ENCODE measurements at places on chromosomes 4 and X. TPM values are rescaled to one million over a fixed set of nuclear protein-coding genes. Genes with fewer than 3 reads are reported as not detected.

PFKFB1 gene
- total RNA-seq = 0.74 TPM

UGT2B11 gene
- total RNA-seq = not detected

FAM241A gene
- total RNA-seq = 1.4 TPM

TNMD gene
- not detected for total RNA-seq

DKK2 gene
- total RNA-seq = not detected

- peak; percentile 58 for DNase-seq
Measured at GRCh38 chrX:153635788-153636668, 11.0 kb upstream of the DUSP9 start.

- DNase-seq = no peak
Measured at GRCh38 chr4:70849291-70849690, 9.6 kb upstream of the GRSF1 start.

DNA sequence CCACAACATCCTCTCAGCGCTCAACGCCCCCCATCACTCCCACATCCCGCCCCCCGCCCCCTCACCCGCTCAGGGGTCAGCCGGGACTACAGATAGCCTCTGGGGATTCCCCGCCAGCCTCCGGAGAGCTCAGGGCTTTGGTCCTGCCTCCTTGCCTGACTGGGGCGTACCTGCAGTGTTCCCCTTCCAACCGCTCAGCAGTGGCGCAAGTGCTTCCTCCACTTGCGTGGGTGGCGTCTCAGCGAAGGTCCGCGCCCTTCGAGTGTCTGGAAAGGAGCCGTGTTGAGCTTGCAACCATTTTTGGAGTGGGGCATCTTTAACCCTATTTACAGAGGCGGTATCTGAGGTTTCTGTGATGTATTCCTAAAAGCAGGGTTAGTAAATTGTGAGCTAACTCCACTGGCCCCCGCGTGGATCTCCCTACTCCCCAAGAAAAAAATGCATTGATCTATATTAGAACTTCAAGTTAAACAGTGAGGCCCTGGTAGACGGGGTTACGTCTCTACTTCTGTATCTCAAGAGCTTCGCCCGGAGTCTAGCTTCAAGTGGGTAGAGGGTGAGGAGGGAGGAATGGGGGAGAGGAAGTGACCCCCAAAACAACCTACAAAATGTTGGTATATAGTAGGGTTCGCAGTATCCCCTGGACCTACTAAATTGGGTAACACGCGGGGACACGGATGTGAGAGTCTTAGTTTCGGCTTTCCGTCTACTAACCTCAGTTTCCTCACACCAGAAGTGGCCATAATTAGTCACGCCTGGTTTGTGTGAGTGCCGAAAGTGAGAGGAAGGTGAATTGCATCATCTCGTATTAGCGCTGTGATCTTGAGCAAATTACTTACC is 16.1 kb downstream of the NKX3-2 start:
- no peak for DNase-seq

DNA sequence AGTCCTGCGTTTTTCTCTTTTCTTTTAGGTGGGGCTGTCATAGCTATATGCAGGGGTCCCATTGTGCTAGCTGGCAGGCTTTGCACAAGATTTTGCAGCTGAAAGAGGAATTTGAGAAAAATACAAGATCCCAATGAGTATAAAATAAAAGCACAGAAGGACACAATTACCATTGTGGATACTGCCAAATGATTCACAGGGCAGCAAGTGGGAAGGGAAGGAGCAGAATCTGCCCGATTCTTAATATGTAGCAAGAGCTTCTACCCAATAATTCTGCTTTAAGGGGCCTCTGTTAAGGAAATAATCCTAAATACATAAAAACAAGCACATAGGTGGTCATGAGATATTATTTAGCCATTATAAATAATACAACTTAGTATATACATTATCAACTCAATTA is 25.9 kb upstream of the ING2 start:
- no peak for DNase-seq

DNA sequence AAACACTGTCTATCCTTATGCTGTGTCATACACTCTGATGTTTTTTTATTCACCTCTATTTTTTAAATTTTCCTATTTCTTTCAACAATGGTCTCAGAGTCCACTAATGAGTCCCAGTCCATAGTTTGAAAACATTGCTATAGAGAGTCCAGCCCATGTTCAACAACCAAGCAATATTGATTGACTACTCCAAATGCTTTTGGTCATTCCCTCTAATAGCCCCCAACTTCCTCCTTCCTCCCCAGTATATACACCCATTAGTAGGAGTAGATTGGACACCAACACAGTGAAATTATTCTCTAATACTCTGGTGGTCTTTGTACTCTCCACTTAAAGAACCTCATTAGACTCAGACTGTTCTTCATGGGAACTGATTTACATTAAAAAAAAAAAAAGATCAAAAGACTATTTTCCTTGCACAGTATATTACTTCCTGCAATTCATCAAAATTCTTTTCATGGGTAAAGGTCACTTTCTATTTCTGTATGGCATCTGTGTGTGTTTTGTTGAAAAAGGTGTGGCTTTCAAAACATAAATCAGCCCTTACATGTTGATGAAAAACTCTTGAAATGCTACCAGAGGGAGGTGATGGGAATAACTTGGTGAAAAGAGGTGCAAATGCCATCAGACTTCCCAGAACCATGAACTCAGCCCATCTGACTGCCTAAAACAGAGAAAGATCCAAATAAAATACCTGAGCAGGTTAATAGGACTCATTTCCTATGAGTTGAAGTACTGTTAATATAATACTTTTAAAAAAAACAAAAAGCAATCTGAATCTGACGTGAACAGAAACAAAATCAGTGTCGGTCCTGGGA is 250.3 kb upstream of the KLF3 start:
- DNase-seq = peak; percentile 44

DNA sequence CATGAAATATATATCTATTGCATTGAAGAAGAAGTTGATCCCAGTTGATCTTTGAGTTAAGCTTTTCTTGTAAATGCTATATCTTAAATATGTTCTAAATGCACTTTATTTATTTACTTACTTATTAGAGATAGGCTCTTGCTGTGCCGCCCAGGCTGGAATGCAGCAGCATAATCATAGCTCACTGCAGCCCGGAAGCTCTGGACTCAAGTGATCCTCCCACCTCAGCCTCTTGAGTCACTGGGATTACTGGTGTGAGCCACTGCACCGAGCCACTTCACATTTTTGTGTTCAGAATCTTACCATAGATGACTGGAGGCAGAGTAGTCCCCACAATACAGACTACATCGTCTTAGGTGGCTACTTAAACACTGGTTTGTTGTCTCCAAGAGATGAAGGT is 324.3 kb upstream of the SLIT2 start:
- DNase-seq = no peak

- no peak for DNase-seq
Measured at GRCh38 chr4:14920759-14921320, 81.4 kb upstream of the CPEB2 start.
